ENCODE measurements at places on chromosomes 5 and 9.
A peak's percentile ranks its signal among the peaks of the same experiment; 100 is the strongest.

- DNase-seq = no peak
Observed at GRCh38 chr5:169670769-169671525, 33.9 kb downstream of the DOCK2 start.

- DNase-seq = no peak
Observed at GRCh38 chr9:19460243-19460642, 51.4 kb downstream of the ACER2 start.

- DNase-seq = no peak
Observed at GRCh38 chr5:128649192-128649591, 111.1 kb upstream of the FBN2 start.

GRCh38 chr9:86636038-86636437 is 281.8 kb upstream of the TUT7 start:
- DNase-seq = no peak

DNA sequence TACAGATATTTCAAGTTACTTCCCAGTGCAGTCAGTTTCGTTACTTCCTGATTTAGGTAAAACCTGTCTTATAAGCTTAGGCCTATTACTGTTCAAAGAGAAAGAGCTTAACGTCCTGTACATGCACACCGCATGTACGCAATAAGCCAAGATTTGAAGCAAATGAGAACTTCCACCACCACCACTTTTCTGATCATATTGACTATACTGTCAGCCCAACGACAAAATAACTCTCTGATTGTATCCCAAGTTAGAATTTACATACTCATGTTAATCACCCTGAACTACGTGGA is 5.1 kb downstream of the NFIB start:
- no peak for DNase-seq

DNA sequence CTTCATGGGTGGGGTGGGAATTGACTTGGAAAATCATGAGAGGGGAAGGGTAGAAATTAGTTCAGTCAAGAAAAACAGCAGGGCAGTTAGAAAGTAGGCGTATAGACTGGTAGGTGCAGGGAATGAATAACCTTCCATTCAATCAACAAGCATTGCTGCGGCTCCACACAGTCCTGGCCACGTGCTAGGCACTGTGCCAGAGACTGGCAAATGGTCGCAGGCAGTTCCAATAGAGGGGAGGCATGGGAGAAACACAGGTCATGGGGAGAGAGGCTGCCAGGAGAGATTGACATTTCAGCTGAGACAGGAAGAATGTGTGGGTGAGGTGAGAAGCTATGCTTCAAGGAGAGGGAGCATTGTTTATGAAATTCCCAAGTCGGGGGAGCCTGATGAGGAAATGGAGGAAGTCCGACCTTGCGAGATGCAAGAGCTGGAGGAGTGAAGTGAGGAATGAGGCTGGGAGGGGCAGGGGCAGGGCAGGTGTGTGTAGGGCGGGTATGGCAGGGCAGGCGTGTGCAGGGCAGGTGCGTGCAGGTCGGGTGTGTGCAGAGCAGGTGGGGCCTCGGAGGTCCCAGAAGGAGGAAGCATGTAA is 54.4 kb upstream of the PPARGC1B start:
- DNase-seq = no peak

GRCh38 chr9:137310189-137311052 is 8.3 kb upstream of the NRARP start:
- no peak for DNase-seq

DNA sequence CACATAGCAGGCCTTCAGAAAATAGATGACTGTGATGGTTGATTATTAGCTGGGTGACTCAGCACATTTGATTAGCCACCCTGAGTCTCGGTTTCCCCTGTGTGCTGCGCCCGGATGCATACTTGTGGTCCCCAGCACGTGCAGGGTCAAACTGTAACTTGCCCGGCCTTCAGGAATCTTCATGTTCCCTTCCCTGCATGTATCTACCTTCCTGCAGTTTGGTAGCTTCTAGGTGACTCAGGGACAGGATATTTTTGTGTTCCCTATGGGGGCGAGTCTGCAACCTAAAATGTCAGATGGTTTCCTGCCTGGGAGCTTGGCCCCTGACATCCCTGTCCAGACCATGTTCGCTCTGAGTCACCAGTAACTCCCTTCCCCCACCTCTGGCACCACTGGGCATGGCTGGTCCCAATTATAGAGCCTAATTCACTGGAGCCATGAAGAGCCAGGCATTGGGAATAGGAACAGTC is 13.2 kb downstream of the PTGS1 start:
- peak; percentile 47 for DNase-seq

- DNase-seq = no peak
Observed at GRCh38 chr9:2303056-2303455, 287.9 kb downstream of the SMARCA2 start.

DNA sequence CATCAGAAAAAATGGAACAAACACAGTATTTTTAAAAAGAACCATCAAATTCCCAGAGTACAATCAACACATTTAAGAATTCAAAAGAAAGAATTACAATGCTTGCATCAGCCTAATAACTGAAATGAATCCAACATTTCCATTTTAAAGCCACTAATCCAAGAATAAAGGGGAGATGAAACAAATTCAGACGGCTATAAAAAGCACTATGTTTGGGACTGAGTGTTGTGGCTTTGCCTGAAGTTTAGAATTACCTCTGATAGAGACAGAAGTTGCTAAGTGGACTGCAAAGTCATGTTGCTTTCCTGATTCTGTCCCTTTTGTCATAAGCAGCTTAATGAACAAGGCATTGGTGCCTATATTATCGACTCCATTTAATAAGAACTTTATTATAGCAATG is 135.4 kb upstream of the RGMB start:
- no peak for DNase-seq

DNA sequence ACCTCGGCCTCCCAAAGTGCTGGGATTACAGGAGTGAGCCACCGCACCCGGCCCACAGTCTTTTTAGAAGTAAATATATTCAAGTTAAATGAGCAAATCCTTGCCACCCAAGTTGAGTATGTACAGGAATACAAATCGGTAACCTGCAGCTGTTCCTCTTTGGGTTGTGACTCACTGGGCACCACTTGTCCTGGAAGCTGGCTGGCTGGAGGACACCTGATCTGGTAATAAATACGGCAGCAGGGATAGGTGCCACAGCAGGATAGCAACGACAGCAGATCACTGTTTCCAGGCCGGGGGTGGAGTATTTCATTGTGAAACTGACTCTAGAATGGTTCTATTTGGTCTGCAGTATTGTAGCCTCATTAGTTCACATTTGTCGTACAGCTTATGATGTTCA is 35.7 kb upstream of the SLC36A2 start:
- DNase-seq = no peak

GRCh38 chr9:126499911-126500599 is 113.7 kb upstream of the LMX1B start:
- DNase-seq = no peak

- DNase-seq = no peak
Observed at GRCh38 chr9:121773954-121774714, 122.7 kb downstream of the DAB2IP start.

- DNase-seq = no peak
Observed at GRCh38 chr9:15718423-15718822, 165.6 kb downstream of the CCDC171 start.

DNA sequence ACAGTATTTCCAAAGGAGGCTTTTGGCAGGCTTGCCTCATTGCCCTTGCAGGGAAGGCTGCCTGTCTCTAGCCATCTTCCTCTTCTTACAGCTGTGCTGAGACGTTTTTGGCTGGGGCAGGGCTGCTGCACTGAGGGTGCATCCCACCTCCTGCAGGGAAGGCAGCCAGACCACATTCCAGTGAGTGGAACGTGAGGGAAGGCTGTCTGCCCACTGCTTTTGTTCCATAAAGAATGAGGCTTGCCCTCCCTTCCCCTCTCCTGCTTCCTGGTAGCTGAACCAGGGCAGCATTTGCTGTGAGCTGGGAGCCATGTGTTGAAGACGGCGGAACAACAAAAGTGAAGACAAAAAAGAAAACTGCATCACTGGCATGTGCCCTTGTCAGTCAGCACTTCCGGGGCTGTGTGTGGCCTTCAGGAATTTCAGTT is 16.8 kb downstream of the MGAT1 start:
- DNase-seq = no peak

DNA sequence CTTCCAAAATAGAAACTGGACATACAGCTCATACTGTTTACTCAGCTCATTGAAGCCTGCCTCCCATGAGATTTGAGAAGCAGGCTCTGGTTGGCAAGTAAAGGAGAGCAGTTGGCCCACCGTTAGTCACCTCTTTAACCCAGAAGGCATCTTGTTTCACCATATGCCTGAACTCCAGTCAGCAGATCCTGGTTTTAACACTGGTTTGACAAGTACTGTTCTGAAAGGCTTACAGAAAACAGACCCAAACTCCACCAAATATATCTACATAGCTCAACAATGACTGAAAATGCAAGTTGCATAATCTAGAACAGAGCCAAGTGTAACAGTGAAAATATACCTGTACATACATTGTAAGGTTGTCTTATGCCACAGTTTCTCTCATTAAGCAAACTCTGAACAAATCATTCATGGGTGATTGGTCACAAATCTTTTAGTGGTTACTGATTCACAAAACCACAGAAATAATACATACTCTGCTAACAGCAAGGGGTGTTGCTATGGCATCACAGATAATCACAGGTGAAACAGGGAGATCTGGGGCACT is 198.8 kb downstream of the BNC2 start:
- DNase-seq = peak; percentile 47

GRCh38 chr5:170439944-170440269 is 50.7 kb upstream of the KCNMB1 start:
- no peak for DNase-seq

- no peak for DNase-seq
Observed at GRCh38 chr5:134969166-134969565, 1.5 kb downstream of the CATSPER3 start.
